ENCODE measurements at places on chromosomes 2 and 18.

DNA sequence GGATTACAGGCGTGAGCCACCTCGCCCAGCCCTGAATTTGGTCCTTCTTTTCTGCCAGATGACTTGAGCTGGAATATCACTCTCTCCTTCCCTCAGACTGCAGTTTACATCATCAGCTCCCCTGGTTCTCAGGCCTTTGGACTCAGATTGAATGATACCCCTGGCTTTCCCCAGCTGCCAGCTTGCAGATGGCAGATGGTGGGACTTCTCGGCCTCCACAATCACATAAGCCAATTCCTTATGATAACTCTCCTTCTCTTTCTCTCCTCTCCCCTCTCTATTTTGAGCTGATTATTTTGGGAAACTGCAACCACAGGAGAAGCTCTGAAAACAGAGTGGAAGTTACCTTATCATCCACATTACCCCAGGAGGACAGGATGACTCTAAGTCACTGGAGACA is 33.4 kb upstream of the ATP8B1 start:
- DNase-seq: no peak

DNA sequence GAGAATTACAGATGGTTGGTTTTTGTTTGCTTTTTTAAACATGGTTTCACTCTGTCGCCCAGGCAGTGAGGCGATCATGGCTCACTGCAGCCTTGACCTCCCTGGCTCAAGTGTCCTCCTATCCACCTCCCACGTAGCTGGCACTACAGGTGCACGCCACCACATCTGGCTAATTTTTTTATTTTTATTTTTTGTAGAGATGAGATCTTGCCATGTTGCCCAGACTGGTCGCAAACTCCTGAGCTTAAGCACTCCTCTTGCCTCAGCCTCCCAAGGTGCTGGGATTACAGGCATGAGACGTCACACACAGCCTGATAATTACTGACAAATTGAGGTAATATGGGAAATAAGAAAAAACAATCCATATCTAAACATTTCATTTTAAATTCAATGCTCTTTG is 110.5 kb upstream of the ZSWIM2 start:
- no peak for DNase-seq

DNA sequence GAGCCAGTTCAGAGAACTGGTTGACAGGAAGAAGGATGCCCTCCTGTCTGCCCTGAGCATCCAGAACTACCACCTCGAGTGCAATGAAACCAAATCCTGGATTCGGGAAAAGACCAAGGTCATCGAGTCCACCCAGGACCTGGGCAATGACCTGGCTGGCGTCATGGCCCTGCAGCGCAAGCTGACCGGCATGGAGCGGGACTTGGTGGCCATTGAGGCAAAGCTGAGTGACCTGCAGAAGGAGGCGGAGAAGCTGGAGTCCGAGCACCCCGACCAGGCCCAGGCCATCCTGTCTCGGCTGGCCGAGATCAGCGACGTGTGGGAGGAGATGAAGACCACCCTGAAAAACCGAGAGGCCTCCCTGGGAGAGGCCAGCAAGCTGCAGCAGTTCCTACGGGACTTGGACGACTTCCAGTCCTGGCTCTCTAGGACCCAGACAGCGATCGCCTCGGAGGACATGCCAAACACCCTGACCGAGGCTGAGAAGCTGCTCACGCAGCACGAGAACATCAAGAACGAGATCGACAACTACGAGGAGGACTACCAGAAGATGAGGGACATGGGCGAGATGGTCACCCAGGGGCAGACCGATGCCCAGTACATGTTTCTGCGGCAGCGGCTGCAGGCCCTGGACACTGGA is 92.5 kb upstream of the EML6 start:
- DNase-seq: no peak

DNA sequence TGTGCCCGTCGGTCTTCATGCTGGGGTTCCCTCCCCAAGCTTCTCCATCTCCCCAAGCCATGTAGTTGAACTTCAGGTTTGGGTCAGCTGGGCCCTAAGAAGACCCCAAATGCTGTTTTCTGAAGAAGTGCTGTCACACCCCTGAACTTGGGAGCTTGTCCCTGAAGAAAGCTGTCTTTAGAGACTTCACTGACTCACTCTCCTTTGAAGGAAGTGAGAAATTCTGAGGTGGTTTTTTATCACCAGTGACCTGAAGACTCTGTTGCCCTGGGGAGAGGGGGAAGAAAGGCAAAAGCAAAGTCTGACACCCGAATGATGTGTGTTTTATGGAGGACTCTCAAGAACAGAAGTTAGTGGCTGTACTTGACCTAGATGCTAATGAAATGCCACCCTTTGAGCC is 83.6 kb upstream of the BCL2L11 start:
- DNase-seq: no peak

DNA sequence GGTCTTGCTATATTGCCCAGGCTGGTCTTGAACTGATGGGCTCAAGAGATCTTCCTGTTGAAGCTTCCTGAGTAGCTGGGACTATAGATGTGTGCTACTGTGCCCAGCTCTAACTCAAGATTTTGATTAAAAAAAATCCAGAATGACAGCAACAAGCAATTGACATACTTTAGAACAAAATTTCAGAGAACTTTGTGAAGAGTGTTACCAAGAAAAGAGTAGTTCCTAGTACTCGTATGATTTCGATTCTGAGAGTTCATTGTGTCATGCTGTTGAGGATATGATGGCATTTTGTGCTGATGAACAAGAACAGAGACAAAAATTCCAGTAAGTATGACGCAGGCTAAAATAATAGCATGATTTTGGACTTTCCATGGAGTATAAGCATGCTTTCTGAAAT is 90.2 kb upstream of the TWSG1 start:
- no peak for DNase-seq

DNA sequence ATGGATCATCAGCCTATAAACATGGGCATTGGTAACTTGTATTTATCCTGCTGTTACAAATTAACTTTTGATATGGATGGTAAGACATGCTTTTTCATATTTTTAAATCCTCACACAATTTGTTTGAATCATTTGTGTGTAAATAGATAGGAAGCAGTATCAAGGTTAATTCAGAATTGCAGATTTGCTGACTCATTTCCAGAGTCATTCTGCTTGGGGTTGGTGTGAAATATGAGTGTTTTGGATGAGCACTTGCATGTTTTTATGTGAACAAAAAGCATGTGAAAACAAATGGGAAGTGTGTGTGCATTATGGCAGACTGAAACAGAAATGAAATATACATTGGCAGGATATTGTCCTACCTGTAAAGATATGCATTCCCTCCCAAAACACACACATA is 11.8 kb downstream of the CCDC85A start:
- no peak for DNase-seq

GRCh38 chr2:201697899-201698298 is 545 bp downstream of the MPP4 start:
- DNase-seq: no peak

GRCh38 chr18:9884532-9885140 is 1.1 kb upstream of the TXNDC2 start:
- no peak for DNase-seq

- DNase-seq: no peak
Observed at GRCh38 chr2:165275932-165276331, 36.7 kb downstream of the SCN2A start.
